Activated CD8-positive, alpha-beta memory T cell treated with anti-CD3 and anti-CD28 coated beads for 36 hours (primary cell): ENCODE measurements at places on chromosomes 7 and 10. TPM values are rescaled to one million over a fixed set of nuclear protein-coding genes. Genes with fewer than 3 reads are reported as not detected.

LCOR gene
- total RNA-seq, result 29.2 TPM

AKR1C8 gene
- total RNA-seq, result not detected

STEAP1 gene
- total RNA-seq, result 0.48 TPM

NANOS1 gene
- total RNA-seq, result 0.10 TPM

TRPV6 gene
- total RNA-seq, result not detected

PRSS1 gene
- total RNA-seq, result not detected

PON1 gene
- not detected for total RNA-seq

LEP gene
- not detected for total RNA-seq

OR2A5 gene
- total RNA-seq, result not detected

SLC26A5 gene
- not detected for total RNA-seq

MIOS gene
- 53.6 TPM for total RNA-seq

ZNF365 gene
- 0.25 TPM for total RNA-seq

PDK4 gene
- not detected for total RNA-seq

GRID1 gene
- total RNA-seq, result not detected

RAB19 gene
- 5.7 TPM for total RNA-seq

WAC gene
- 127 TPM for total RNA-seq

TMEM270 gene
- not detected for total RNA-seq

HMX2 gene
- total RNA-seq, result not detected

CPEB3 gene
- total RNA-seq, result 2.1 TPM

PVRIG gene
- 23.6 TPM for total RNA-seq

ADCYAP1R1 gene
- not detected for total RNA-seq

SPDYE16 gene
- total RNA-seq, result not detected

SLIT1 gene
- total RNA-seq, result 0.17 TPM

FKBP6 gene
- total RNA-seq, result not detected

TDRD1 gene
- total RNA-seq, result 0.25 TPM
